ENCODE measurements at places on chromosomes 2 and 18.

- peak; percentile 29 for DNase-seq
These were observed 2.1 kb upstream of the CXCR1 start for GRCh38 chr2:218168635-218169462.

GRCh38 chr2:177254433-177255226, 9.9 kb downstream of the NFE2L2 start:
- no peak for DNase-seq

DNA sequence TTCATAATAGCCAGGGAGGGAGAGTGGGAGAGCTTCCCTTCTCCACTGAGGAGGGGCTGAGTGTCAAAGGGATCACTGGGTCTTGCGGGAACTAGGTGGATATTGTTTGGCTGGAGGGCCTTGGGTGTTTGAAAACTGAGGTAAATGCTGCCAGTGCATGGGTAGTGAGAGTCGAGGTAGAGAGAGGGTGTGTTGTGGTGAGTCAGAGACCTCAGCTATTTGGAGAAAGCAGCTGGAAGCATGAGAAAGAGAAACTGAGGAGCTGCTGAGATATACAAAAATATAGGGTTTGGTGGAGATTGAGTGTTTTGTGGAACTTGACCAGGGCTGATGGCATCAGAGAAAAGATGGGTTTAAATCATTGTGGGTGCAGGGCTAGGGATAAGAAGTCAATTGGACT, 127.0 kb upstream of the CCDC195 start:
- DNase-seq = no peak

DNA sequence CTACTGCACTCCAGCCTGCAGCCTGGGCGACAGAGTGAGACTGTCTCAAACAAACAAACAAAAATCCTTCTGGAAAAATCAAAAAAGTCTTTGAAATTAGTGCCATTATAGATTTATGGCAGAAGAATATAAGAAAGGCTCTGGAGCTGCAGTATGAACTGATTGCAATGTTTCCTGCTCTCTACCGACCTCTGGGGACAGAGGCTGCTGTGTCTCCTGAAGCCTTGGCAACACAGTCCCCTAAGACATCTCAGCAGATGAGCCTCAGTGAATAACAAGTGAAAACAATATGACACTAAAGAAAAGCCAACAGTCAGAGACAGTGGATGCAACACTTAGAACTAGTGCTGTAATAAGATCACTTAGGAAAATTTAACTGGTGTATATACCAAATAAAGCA, 494.9 kb upstream of the LRATD1 start:
- peak; percentile 25 for DNase-seq

DNA sequence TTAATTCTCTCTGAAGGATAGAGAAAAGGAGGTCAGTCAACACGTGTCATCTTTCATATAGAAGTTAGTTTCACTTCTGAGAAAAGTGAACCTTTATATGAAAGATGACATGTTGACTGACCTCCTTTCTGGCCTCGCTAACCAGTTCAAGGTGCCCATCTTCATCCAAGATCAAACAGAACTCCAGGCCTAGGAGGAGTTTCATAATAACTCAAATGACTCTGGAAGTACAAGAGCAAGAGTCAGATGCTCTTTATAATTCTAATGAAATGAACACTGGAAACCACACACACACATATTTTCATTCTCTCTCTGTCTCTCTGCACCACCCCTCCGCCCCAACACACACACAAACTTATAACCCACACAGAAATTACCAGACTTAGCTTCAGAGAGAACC, 16.3 kb downstream of the ANKRD44 start:
- DNase-seq = no peak

DNA sequence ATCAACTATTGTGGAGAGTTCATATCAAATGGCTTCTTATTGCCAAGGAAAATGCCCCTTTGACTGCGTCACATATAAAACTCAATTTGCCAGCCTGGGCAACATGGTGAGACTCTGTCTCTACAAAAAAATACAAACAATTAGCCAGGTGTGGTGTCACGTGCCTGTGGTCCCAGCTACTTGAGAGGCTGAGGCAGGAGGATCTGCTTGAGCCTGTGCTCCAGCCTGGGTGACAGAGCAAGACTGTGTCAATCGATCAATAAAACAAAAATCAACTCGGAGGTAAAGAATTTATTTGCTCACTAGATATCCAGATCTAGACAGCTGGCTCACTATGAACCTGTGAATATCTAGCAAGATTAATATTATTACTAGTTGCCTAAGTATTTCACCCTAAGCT, 1.7 kb upstream of the ZCCHC2 start:
- no peak for DNase-seq

DNA sequence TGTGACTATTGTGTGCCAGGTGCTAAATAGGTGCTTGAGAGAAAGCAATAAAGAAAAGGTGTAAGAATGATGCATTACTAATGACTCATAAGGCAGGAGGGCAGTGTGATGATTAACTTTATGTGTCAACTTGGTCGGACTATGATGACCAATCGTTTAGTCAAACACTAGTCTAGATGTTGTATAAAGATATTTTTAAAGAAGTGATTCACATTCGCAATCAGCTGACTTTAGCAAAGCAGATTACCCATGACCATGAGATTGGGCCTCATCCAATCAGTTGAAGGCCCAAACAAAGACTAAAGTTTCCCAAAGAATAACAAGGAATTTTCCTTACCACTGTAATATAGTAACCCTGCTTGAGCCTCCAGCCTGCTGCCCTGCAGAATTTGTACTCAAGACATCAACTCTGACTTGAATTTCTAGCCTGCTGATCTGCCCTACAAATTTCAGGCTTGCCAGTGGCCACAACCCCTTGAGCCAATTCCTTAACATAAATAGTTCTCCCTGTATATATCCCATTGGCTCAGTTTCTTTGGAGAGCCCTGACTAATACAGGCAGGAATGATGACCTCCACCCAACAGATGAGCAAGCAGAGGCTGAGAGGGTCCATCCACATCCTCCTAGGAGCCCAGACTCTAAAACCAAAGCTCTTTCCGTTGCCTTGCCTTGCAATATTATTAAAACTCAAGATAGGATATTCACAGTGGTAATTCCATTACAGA, 132.6 kb downstream of the ACTR3 start:
- DNase-seq = no peak

GRCh38 chr2:216554286-216554685, 55.6 kb downstream of the RPL37A start:
- DNase-seq = no peak

GRCh38 chr2:30492185-30492584, 45.1 kb downstream of the LCLAT1 start:
- DNase-seq = no peak

GRCh38 chr2:175234650-175235049, 53.1 kb upstream of the ATP5MC3 start:
- no peak for DNase-seq

DNA sequence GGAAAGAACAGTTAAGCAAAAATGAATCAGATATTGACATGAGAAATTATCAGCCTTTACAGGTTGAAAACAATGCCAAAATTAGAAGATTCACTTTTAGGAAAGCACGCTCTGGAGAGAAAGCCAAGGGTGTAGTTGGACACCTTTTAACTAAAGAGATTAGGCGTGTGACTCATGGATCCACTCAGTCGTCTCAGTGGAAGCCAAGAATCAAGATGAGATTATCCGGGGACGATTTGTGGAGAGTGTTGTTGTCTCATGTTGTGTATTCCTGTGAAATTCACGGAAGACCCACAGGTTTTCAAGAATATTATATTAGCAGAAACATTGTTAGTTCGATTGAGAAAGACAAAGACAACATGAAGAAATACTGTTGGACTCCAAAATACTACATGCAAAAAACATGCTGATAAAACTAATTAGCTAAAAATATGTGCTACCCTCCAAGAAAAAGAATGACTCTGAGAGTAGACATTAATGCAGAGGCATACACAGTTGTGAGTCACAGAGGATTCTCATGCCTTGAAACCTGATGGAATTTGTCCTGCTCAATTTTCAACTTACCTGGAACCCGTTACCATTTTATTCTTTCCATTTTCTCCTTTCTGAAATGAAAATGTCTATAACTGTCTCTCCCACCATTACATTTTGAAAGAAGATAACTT, 192.1 kb upstream of the RND3 start:
- no peak for DNase-seq

DNA sequence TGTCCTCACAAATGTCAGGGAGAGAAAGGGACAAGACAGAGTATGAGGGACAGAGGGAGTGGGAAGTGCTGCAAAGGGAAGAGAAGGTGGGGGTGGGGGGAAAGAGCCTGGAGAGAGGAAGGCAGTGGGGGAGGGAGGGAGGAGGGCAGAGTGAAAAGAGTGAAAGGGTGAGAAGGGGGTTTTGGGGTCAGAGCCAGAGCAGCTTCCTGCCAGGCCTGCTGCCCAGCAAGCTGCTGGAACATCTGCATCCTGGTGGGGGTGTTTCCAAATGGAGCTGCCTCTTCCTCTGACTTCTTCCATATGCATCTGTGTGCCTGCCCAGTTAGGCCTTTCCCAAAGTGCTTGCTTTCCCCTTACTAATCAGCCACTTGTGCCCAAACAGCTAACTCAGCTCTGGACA, 94.3 kb upstream of the CELF4 start:
- peak; percentile 54 for DNase-seq

DNA sequence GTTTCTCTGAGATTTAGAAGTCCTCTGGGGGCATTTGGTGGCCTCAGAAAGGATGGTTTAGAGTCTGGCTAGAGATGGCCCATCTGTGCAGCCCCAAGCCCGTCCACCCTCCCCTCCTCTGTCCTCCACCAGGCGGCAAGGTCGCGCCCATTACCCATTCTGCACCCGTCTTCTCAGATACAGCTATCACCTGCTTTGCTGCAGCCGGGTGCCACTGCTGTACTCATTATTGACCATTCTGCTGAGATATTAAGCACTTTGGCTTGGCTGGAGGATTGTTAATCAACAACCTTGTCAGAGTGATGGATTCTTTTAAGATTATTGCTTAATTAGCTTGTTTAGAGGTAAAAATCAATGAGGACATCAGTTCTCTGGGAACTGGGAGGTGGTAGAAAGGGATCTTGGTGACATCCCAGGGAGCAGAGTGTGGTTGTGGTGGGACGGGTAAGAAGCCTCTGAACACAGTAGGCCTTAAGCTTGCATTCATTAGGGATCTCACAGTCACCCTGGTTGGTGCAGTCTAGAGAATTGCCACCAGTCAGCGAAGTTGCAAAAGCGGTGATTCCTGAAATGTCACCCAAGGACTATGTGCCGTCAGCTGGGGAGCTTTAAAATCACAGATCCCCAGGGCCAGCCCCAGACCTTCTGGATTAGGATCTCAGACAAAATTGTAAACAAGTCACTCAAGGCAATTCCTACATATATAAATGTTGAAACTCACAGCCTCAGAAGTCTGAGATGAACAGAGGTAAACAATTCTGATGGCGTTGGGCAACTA, 90.9 kb downstream of the CAPN13 start:
- DNase-seq = no peak

DNA sequence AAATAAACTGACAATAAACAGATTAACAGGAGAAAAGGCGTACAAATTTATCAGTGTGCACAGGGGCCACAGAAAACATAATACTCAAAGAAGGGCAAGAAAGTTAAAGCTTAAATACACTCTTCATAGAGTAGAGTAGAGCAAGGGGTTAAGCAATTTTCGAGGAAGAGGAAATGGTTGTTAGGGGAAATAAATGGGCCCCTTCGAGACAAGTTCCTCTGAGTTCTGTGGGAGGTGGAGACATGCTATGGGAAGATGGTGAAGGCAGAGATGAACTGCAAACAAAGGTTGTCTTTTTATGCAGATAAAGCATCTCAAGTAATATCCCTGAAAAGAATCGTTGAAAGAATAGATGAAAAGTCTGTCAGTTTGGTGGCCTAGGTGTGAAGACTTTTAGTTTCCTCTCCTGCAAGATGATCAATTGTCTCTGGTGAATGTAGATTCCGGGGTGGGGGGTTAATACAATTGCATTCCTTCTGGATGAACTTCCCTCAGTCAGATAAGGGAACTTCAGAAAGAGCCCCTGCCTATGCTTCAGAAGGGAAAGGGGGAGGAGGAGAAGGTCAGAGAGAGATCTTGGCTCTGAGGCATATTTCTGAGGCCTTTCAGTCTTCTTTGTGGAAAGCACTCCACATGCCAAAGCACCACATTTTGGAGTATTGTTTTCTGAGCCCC, 127.0 kb downstream of the METTL4 start:
- DNase-seq = no peak

- DNase-seq = no peak
These were observed 1134.1 kb upstream of the DDX18 start for GRCh38 chr2:116680256-116680936.

DNA sequence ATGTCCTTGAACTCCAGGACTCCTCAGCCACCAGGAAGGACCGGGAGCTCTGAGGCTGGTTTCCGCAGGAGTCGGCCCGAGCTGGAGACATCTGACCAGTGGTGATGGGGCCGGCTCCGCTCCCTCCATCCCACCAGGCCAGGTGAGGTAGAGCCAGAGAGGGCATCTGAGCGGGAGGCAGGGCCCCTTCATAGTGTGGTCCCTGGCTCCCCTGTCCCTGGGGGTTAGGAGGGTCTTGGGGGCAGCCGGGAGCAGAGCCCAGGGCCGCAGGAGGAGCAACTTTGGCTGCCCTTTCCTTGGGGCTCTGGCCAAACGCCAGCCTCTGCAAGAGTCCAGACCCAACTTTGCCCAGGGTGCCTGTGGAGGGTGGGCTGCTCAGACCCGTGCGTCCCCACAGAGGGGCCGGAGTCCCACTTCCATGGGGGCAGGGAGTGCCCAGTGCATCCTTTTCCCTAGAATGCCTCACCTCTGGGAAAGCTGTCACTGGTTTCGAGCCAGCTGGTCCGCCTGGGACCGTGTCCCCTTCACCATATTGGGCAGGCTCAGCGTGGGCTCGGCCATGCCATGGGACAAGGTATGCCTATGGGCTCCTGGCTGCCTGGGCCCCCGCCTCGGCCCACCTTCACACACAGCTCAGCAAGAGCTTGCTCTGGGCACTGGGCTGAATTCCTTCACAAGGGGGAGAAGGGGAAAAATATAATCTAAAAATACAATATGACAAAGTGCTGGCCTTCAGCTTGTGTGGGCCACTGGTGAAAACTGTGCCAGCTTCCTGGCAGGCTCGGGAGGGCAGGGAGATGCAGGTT, 148.6 kb downstream of the TWIST2 start:
- DNase-seq = no peak

GRCh38 chr18:5284808-5285207, 10.7 kb downstream of the ZBTB14 start:
- DNase-seq = no peak

DNA sequence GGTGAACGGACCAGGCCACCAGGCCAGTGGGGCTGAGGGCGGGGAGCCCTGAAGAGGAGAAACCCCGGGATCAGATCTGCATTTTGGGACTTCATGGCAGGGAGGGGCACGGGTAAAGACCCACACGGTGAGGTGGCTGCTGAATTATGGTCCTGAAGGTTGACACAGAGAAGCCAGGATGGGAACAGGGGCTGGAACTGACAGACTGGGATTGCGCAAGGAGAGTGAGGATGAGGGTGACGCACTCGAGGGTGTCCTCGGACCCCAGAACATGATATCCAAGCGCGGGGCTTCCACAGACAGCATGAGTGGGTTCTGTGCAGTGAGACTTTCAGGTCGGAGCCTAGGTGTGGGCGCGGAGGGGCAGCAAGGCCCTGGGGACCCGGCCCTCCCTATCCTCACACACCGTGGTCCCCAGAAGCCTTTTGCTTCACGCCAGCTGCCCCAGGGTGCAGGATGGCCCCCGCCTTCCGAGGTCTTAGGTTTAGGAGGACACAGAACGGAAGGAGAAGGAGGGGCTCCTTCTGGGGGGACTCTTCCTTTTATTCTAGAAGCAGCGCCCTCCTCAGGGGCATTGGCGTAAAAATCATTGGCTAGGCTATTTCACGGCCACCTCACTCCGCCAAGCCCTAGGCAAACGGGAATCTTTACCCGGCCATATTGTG, 416.8 kb upstream of the HS6ST1 start:
- no peak for DNase-seq

- DNase-seq = no peak
These were observed 23.8 kb upstream of the BAZ2B start for GRCh38 chr2:159640176-159640575.

Data from lung (tissue), 17 donors.